Activated CD4-positive, CD25-positive, alpha-beta regulatory T cell treated with anti-CD3 and anti-CD28 coated beads, Interleukin-2, amount 50 U/mL, for 72 hours (primary cell): ENCODE measurements at places on chromosomes 3 and 15.

- DNase-seq = no peak
Observed at GRCh38 chr3:52002748-52003147, 7.1 kb upstream of the RPL29 start.

GRCh38 chr3:38616111-38616510 is 33.4 kb downstream of the SCN5A start:
- no peak for DNase-seq

DNA sequence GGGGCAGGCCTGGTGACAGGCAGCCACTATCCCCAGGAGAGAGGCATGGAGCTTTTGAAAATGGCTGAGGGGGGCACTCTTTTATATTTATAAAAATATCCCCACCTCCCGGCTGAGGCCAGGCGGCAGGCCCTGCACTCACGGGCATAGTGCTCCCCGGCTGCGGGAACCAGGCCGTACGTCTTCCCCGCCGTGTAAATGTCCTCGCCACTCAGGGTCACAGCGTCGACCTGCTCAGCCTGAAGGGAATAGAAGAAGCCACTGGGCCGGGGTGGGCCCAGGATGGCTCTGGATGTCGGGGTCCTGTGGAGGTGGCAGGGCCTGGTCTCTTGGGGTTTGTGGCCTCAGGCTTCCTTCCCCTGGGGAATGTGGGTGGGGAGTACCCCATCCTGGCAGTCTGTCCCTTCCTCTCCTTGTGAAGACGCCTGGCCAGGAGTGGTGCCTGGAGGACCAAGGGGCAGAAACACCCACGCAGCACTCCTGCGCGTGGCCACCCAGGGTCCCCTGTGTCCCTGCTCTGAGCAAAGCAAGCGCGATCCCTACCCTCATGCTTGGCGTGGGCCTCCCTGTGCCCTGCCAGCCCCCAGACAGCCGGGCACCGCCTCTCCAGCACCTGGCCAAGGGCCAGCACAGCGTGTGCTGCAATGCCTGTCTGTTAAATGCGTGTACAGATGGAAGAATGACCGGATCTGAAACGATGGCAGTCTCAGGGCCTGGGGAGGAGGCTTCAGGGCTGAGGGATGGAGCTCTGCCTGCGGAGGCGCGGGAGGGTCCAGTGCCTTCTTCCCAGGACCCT is 18.9 kb downstream of the MELTF start:
- no peak for DNase-seq

DNA sequence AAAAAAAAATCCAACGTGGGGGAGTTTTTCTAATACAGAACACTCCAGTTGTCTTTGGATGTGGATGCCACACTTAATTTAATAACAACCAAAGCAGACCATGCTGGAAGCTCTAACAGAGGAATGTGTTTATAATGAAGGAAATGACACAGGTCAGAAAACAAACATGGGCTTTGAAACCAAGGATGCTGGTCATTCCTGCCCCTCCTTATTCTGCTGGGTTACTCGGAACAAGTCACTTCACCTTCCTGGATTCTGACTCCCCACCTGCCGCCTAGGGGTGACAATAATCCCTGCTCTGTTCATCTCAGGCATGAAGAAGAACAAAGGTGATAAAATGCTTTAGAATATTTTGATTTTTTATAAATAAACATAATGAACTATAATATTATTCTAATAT is 240.9 kb upstream of the ADAMTS9 start:
- no peak for DNase-seq

DNA sequence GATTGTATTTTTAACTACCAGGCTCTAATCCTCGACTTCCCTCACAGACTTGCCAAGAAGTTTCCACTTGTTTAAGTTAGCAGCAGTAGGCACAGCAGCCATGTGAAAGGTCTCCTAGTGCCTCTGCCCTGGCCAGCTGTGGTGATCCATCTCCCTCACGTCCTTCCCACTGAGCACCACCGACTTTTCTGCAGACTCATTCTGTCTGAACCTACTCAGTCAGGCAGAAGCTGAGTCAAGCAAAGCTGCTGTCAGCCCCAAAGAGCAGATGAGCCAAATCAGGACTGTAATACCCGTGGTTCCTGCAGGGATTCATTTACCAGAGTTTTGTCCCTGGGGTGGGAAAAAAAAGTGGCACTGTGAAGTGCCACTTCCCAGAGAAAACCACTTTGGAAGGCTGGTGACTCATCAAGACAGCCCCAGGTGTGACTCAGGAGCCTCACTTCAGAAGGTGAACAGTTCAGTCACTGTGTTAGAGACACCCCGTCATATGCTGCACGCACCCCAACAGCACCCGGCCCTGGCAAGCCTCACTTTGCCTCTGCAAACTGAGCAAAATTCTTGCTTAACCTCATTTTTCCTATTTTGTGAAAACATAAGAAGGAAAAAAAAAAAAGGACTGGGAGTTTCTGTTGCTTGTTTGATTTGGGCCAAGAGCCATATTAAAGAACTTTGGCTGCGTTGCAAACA is 76.0 kb downstream of the WWTR1 start:
- DNase-seq = no peak

GRCh38 chr3:123637131-123637530 is 52.3 kb upstream of the HACD2 start:
- no peak for DNase-seq

DNA sequence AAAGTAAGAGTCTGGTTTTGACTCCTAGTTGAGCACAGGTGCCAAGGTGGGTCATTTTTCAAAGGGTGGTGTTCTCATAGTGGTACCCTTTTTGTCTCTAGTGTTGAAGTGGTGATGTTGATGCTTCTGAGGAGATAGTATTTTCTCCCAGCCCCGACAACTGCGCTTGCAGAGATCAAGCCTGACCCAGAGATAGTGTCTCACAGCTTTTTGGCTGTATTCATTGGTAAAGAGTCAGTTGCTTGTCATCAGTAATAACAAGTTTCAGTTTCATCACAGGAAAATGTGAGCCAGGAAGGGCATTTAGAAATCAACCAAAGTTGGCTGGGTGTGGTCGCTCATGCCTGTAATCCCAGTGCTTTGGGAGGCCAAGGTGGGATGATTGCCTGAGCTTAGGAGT is 139.3 kb downstream of the NFKBIZ start:
- no peak for DNase-seq

DNA sequence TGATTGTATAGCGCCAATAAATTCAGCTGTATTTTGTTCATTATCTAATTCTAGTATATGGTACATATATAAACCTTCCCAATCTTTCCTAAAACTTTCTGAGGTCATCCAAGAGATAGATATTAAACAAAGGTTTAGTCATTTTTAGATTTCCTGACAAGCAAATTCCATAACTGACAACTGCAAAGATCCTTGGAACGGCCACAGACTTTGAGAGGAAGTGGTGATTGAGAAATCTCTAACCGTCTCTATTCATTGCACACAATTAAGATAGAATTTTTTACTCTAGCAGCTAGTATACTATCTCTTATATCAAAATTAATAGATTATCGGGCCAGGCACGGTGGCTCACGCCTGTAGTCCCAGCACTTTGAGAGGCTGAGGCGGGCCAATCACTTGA is 4.7 kb downstream of the CSNK1G1 start:
- DNase-seq = no peak

- no peak for DNase-seq
Observed at GRCh38 chr15:28888900-28889299, 3.1 kb downstream of the APBA2 start.

DNA sequence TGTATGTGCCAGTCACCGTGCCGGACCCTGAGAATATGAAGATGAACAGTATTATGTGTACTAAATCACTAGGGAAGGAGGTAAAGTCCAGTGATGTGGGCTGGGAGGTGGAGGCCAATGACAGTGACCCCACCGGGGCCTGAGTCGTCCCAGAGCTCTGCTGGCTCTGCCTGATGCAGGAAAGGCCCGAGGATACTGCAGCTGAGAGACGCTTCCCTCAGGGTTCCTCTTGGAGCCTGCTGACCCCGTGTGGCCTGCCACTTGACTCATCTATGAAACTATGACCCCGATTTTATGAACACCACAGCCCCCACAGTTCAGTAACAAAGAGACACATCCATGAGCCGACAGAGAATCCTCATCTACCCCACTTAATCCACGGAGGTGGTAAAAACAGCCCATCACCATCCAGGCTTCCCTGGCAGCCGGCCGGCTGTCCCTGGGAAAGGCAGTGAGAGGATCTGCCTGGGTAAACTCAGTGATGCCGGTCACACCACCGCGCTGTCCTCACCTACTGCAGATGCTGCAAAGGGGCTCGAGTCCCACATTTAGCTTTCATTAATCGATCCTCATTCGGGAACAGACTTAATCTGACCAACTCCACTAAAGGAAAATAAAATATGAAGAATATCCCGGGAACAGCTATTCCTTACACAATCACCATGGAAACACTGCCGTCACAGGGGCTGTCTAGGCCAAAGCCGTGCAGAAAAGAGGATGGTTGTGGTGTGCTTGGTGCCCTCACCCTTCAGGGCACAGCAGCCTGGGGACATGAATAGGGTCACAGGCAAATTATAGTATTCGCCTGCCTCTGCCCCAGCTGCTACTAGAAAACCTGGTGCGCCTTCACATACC is 82.9 kb downstream of the ARRDC4 start:
- no peak for DNase-seq

DNA sequence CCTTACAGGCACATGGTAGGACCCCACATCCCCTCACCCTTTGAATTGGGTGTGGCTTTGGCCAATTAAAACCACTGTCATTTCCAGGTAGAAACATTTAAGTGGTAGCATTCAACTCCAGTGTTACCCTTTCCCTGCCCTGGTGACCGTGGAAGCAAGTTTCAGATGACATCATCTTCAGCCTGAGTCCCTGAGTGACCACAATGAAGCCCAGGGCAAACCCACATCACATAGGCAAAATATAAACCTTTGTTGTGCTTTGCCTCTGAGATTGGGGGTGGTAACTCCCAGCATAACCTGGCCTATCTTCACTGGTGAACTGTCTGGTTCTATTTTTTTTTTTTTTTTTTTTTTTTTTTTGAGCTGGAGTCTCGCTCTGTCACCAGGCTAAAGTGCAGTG is 404.0 kb upstream of the WNT5A start:
- DNase-seq = no peak

DNA sequence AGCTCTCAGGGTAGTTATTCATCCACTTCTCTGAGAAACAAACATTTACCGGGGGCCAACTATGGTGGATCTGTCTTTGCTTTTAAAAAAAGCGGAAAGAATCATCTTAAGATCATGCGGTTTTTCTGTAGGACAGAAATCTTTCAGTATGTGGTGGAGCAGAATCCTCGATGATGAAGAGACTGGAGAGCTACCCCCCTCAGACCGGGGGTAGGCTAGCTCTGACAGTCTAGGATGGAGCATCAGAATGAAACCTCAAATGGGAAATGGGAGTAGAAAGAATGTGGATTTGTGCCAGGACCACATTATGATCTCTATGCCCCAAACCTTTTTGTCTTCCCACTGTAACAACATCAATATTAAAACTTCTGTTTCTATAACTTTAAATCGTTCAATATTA is 30.3 kb downstream of the TPRG1 start:
- DNase-seq = no peak

GRCh38 chr3:86229086-86229774 is 761.7 kb downstream of the VGLL3 start:
- DNase-seq = no peak

- DNase-seq = no peak
Observed at GRCh38 chr15:72588096-72588495, 66.4 kb upstream of the GOLGA6B start.

GRCh38 chr3:85950435-85950834 is 991.6 kb downstream of the CADM2 start:
- DNase-seq = no peak

- no peak for DNase-seq
Observed at GRCh38 chr3:188353426-188353825, 199.5 kb downstream of the LPP start.

DNA sequence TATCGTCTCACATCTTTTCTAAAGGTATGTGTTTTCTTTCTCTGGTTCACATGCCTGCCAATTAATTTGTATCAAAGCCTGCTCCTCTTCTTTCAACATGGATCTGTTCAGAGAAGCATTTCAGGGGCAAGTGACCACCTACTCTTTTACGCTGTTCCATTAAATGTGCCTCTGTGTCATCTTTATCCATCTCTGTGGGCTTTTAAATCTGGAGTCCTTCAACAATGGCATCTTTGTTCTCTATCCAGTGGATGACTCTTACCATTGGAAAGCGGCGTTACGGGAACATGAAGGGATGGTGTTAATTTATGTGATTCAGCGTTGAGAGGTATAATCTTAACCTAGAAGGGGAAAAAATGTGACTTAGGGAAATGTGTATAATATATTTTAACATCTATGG is 92.7 kb upstream of the CFAP20DC start:
- DNase-seq = no peak

DNA sequence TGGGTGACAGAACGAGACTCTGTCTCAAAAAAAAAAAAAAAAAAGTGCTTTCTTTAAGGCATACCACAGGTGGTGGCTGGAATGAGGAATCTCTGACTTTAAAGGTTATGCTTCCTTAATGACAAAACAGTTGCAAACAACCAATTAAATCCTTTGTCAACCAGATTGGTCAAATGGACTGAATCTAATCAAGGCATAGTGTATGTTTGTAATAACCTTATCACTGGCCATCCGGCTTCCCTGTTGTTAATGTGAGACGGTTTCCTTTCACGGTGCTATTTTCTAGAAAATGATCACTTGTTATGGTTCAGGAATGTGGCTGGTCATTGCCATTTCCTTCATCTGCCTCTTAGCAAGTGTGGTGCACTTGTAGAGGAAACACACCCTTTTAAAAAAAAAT is 75.9 kb downstream of the FLNB start:
- DNase-seq = no peak

DNA sequence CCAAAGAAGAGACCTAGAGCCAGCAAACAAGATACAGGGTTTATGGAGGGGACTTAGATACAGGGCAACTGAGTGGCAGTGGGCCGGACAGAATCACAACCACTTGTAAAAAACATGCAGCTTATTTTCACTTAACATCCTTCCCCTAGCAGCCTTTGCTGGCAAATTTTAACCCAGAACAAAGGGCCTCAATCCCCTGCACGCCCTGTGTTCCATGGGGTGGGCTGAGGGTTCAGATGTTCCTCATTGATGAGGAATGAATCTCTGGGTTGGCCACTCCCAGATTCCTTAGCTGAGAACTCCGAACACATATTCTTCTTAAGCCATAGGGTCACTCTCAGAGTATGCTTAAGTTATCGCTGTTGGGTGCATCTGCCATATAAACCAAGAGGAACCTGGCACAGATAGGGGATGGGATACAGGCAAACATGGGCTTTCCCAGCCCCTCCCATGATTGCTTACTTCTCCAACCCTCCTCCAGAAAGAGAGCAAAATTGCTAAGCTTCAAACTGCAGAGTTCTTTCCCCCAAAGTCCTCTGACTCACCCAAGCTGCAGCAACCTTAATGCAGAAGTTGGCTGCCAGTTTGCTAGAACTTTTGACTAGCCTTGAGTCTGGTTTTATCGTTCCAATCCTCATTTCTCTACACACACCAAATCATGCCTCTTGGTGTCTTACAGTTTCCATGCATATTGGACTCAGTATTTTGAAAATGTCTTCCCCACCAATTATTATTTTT is 146.9 kb downstream of the CD47 start:
- no peak for DNase-seq

DNA sequence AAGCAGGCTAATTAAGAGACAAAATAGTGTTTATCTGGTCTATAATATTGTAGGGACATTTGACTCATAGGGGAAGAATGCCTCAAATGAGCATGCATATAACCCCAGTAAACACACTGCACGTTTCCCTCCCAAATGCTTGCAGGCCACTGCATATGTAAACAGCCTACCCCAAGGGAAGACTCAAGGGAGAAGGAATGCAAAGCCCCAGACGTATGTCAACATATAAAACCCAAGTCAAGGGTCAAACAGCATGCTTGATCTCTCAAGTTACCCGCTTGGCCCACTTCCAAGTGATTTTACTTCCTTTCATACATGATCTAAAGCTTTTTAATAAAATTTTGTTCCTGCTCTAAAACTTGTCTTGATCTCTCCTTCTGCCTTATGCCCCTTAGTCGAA is 1090.0 kb downstream of the OTOL1 start:
- DNase-seq = no peak

GRCh38 chr3:35641920-35642527 is 2.7 kb downstream of the ARPP21 start:
- no peak for DNase-seq
